ENCODE measurements at places on chromosomes 1 and 21. TPM values are rescaled to one million over a fixed set of nuclear protein-coding genes. Genes with fewer than 3 reads are reported as not detected.

The SLX9 gene
- 8.4 TPM for total RNA-seq

The INAVA gene
- total RNA-seq, result 0.98 TPM

The TIAM1 gene
- 24.3 TPM for total RNA-seq

The COL11A1 gene
- total RNA-seq, result 27.3 TPM

The PODN gene
- 1.5 TPM for total RNA-seq

The TDRKH gene
- 18.7 TPM for total RNA-seq

The HHAT gene
- total RNA-seq, result 1.5 TPM

The TP73 gene
- total RNA-seq, result 0.25 TPM

The CSMD2 gene
- 22.9 TPM for total RNA-seq

The LDLRAD2 gene
- not detected for total RNA-seq

The FMN2 gene
- total RNA-seq, result 64.4 TPM

The PTTG1IP gene
- 63.2 TPM for total RNA-seq

The TNFRSF18 gene
- not detected for total RNA-seq

The NIBAN1 gene
- total RNA-seq, result 2.5 TPM

The GNAT2 gene
- not detected for total RNA-seq

The CELA3A gene
- total RNA-seq, result not detected

The SIK1 gene
- 5.9 TPM for total RNA-seq

The SH2D2A gene
- total RNA-seq, result 0.25 TPM

The C2CD4D gene
- total RNA-seq, result not detected

The ZMYND12 gene
- 0.25 TPM for total RNA-seq

The CRYBG2 gene
- 1.5 TPM for total RNA-seq

The KRTAP7-1 gene
- not detected for total RNA-seq

The TCHH gene
- 0.25 TPM for total RNA-seq

The MRAP gene
- not detected for total RNA-seq

The HORMAD1 gene
- 0.49 TPM for total RNA-seq

The ADORA3 gene
- total RNA-seq, result 0.74 TPM

The NUAK2 gene
- 0.98 TPM for total RNA-seq

The SLC30A10 gene
- 18.2 TPM for total RNA-seq

The HPCAL4 gene
- total RNA-seq, result 51.4 TPM

The OR10T2 gene
- not detected for total RNA-seq

The LYPD8 gene
- total RNA-seq, result not detected

The SPRR2G gene
- total RNA-seq, result not detected

The ANKRD13C gene
- total RNA-seq, result 65.4 TPM

The KLF17 gene
- under 0.01 TPM for total RNA-seq

The PRDM16 gene
- 5.9 TPM for total RNA-seq

The GJA9 gene
- total RNA-seq, result not detected

Data from temporal lobe (tissue), 4 donors.